ENCODE measurements at places on chromosomes 3 and 15. TPM values are rescaled to one million over a fixed set of nuclear protein-coding genes. Genes with fewer than 3 reads are reported as not detected.

GRCh38 chr15:98649472-98650416 lies 1.4 kb downstream of the IGF1R start:
- DNase-seq, result no peak

DNA sequence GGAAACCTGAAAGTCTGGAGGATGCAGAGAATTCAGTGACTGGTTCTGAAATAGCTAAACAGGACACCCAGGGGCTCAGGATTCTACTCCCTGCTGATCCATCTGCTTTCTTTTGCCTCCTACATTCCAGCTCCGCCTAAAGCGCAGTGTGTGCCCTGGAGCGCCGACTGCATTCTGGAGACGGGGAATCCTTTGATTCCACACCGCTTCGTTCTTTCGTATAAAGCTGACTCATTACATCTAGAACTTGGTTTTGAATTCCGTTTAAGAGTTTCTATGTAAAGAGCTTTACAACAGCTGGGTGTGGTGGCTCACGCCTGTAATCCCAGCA lies 61.8 kb downstream of the SENP2 start:
- DNase-seq, result no peak

DNA sequence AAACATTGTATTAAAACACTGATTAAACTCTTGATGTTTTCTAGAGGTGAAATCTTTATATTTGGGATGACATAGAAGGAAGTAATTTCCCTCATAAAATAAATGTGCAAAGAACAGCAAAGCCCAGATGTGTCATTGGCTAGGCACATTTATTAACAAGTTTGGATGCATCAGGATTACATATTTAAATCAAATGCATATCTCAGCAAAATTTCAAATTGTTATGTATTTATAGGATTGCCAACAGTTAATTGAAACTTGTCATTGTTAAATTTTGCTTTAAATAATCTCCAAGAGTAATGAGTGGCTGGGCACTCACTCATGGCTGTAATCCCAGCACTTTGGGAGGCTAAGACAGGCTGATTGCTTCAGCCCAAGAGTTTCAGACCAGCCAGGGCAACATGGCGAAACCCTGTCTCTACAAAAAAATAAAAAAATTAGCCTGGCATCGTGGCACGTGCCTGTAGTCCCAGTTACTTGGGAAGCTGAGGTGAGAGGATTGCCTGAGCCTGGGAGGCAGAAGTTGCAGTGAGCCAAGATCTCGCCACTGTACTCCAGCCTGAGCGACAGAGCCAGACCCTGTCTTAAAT lies 28.2 kb downstream of the ARIH1 start:
- no peak for DNase-seq

DUOXA2 gene
- total RNA-seq, result not detected

DNA sequence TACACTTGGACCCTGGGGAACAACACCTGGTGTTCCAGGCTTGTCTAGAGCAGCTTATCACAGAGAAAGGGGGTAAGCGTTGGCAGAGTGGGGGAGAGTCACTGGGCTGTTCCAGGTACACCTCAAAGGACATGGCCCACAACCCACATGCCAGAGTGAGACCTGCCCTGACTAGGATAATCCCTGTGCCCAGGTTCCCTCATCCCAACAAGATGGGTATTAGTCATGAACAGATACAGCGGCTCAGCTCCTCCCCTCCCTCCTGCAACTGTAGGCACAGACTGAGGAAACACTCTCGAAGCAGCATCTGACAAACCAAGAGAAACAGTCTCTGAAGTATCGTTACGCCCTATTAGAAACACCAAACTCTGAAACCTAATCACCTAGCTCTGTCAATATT lies 32.1 kb upstream of the RPS17 start:
- no peak for DNase-seq

PLSCR2 gene
- not detected for total RNA-seq

DNA sequence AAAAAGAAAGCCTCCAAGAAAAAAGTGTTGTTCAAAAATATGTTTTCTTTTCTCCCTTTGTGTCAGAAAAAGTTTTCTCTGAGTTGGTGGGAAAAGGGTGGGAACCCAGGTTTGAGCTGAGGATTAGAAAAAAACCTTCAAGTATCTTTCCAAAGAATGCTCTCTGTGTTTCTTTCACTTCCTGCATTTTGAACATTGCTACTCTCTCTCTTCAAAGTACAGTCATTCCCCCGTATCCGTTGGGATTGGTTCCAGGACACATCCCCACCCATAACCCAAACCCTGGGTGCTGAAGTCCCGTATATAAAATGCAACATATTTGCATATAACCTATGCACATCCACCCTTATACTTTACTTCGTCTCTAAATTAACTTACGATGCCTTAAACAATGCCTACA lies 139.6 kb downstream of the TMCO5A start:
- DNase-seq, result no peak

- DNase-seq, result no peak
These were observed 270.5 kb downstream of the FAM43A start for GRCh38 chr3:194955979-194956696.

GRCh38 chr3:135272026-135272669 lies 477.1 kb downstream of the EPHB1 start:
- no peak for DNase-seq

DNA sequence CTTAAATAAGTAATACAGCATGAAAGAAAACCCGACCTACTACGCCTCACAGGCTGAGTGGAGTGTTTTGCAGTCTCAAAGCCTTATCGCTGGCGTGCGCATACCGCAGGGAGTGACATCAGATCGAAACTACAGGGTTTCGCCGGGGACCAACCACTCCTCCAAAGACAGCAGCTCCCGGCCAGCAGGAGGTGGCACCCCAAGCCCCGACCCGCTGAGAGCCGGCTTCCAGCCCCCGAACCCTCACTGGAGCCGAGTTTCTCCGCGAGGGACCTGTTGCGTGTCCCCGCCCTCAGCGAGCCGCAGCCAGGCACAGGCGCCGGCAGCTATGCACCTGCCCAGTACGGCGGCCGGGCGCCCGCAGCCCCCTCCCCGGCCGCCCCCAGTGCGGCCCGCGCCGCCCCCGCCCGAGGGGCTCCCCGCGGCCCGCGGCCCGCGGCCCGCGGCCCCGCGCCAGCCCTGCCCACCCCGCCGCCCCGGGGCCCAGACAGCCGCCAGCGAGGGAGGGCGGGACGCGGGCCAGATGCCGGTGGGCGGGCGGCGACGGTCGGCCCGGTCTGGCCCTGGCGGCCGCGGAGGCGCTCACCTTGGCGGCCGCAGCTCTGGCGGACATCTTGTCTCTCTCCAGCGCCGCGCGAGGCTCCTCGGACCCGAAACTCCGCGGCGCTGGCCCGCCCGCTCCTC lies 710 bp downstream of the TJP1 start:
- no peak for DNase-seq

IRAK2 gene
- total RNA-seq, result 8.9 TPM

DNA sequence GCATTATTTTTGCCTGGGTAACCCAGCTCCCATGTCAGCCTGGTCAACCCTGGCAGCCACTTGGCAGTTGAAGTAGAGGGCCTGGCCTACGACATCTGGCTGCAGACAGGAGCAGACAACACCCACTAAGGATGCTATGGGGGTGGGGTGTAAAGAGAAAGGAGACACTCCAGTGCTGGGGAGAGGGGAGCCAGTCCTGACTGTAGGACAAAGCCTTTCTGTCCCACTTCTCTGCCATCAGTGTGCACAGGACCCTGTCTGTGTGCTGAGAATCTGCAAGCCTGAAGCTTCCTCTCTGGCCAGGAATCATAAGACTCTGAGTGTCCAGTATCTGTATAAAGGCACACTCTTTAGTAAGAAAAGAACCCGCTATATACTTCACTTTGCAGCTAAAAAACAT lies 96.3 kb upstream of the CHRM5 start:
- no peak for DNase-seq

PLA2G4D gene
- total RNA-seq, result not detected

DNA sequence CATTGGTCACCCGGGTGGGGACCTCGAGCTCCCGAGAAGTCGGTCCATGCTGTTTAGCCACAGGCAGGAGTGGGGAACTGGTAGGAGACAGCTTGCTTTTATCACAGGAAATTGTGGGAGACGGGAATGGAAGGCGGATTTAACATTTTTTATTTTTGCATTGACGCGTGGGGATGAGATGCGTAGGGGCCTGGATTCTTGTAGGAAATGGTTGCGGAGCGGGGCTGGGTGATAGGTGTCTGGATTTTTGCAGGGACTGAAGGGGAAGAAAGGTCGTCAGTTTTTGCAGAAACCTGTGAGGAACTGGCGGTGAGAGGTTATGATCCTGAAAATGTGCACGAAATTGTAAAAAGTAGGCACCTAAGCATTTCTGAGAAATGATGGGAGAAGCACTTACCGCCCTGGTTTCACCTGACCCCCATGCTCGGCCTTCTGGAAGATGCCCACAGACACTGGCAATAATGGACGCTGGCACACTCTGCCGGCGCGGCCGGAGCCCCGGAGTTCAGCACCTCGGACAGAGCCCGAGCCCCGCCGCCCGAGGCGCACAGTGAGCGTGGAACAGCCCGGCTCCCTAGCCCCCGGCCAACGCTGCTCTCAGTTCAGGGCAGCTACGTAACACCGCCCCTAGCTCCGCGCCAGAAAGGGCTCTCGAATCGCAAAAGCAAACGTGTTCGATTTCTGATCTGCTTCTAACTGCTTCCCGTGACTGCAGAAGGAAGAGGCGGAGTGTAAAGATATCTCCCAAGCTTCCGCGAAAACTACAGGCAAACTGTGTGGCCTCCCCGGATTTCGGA lies 928 bp downstream of the ANKRD34C start:
- no peak for DNase-seq

GHRL gene
- total RNA-seq, result 7.3 TPM
